ENCODE measurements at places on chromosomes 1 and 21.
A peak's percentile ranks its signal among the peaks of the same experiment; 100 is the strongest.

DNA sequence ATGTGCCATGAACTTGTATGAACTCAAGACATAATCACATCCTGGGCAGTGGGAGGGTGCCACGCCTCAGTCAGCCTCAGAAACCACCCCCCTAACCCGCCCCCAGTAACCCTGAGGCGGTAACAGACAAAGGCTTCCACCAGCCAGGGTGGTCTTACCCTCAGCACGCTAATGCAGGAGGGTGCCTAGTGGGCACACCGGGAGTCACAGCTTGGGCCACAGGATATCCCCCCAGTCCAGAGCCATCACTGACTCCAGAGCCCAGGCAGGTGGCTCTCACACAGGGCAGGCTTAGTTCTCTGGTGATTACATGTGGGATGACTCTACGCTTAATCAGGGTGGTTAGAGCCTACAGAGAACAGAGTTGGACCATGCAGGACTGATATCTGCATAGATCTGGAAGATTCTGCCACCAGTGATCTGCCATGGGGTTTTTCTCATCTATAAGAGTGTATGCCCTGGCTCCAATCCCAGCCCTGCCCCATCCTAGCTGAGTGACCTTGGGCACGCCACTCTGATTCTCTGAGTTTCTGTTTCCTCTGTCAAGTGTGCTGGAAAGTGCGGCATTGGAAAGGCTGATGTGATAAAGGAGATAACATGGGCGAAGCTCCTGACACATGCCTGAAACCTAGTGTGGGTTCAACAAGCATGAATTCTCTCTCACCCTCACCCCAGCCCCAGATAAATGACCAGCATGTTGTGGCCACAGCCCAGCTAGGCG lies 27.3 kb downstream of the OPTC start:
- DNase-seq, result no peak

DNA sequence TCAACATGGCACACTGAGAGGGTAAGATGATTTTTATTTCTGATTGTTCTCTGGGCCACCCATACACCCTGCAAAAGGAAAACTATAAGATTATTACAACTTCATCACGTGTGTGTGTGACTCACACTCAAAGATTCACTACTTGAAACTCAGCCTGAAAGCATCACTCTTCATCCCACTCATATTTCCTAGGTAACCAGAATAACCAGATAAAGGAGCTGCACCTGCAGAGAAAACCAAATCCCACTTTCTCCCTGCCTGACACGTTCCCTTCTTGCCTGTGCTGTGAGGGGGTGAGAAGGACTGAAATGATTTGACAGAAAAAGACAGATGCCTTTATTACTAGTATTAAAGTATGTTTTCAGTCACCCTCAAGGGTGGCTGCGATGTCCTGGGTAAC lies 131.6 kb downstream of the TGFBR3 start:
- DNase-seq, result no peak

- DNase-seq, result no peak
These were observed 125.4 kb downstream of the FOXD2 start for GRCh38 chr1:47563201-47563600.

- DNase-seq, result no peak
These were observed 79.6 kb downstream of the PIK3CD start for GRCh38 chr1:9731051-9731537.

- no peak for DNase-seq
These were observed 135.3 kb downstream of the KAZN start for GRCh38 chr1:14733779-14734140.

GRCh38 chr21:14548779-14549178 lies 2.7 kb upstream of the SAMSN1 start:
- peak; percentile 72 for DNase-seq

DNA sequence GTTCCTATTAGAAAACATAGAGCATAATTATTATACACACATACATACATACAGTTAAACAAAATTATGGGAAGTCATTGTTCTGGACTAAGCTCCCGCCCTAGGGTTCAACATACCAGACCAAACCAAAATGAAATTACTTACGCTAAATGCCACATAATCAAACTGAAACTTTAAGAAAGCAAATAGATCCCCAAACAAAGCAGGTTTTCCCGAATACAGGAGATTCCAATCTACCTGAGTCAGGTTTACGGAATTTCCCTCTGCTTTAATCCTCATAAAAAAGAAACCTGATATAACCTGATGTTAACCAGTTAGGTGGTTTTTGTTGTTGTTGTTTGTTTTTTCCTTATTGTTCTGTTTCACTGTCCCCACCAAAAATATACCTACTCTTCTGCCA lies 1886.9 kb downstream of the NCAM2 start:
- DNase-seq, result no peak
